ENCODE measurements at places on chromosomes 1 and 21.

DNA sequence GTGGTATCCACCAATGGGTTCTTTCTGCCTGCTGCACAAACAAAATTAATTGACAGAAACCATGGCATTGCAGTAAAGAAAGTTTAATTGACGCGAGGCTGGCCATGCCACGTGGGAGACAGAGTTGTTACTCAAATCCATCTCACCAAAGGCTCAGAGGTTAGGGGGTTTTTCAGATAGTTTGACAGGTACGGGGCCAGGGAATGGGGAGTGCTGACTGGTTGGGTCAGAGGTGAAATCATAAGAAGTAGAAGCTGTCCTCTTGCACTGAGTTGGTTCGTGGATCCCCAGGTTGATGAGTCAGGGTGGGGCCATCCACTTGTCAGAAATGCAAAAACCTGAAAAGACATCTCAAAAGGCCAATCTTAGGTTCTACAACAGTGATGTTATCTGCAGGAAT is 941 bp upstream of the TBCE start:
- no peak for DNase-seq

- no peak for DNase-seq
These were observed 7.8 kb downstream of the SNAP47 start for GRCh38 chr1:227742738-227743715.

- DNase-seq: no peak
These were observed 23.4 kb upstream of the TDRD10 start for GRCh38 chr1:154478639-154479038.

- DNase-seq: no peak
These were observed 5.2 kb downstream of the IFI6 start for GRCh38 chr1:27666791-27667254.

DNA sequence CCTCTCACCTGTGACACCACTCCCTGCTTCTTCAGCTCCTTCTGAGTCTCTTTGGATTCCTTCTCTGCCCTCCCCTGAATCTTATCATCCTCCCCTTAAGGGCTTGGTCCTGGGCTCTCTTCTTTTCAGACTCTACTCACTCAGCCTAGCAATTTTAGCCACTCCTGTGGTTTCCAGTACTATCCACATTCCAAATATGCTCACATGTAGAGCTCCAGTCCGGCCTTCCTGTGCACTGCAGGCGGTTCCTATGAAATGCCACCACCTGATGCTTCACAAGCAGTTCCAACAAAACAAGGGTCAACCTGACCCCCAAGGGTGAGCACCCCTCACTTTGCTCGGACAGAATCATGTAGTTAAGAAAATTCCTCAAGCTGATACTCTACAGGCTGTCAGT is 35.9 kb downstream of the MAB21L3 start:
- DNase-seq: no peak

DNA sequence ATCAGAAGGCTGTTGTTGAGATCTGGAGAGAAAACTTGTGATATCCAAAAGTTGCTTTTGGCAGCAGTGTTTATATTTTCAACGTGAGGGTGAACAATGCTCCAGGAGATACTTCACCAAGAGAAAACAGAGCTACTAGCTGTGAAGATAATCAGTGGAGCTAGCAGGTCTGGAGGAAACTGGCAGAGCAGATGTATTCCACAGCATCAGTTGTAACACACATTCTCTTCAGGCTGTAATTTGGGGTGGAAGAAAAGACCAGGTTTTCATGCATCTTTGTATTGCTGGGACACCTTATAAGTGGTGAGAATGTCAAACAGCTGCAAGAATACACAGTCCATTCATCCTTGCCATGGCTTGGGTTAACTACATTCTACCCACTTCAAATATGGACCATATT is 22.0 kb downstream of the AHCYL1 start:
- no peak for DNase-seq

DNA sequence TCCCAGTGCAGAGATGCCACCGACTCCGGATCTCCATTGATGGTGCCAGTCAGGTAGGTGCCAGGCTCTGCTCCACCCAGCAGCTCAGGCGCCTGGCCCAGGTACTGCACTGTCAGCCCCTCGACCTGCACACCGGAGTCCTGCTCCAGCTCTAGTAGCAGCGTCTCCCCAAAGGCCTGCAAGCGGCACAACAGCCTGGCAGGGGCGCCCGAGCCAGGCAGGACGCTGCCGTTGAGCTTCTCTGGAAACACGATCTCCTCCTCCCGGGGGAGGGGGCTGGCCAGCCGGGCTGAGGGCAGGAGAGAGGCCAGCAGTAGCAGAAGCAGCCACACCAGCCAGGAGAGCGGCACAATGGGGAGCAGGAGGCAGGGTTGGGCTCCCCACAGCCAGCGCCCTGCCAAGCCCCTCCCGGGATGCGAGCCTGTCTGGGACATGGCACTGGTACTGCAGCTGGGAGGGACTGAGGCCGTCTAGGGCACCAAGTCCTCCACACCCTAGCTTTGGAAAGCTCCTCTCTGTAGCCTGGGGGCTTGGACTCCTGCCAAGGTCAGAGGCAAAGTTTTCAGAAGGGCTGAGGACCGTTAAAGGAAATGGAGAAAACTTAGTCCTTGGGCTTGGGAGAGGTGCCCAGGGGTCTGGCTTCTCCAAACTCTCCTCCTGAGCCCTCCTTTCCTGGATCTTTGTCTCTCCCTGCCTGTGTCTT is 509 bp downstream of the ADAMTS4 start:
- DNase-seq: no peak

GRCh38 chr1:42944246-42944928 is 14.3 kb downstream of the SLC2A1 start:
- DNase-seq: no peak

- no peak for DNase-seq
These were observed 193.7 kb upstream of the OLFM3 start for GRCh38 chr1:102190429-102190828.

DNA sequence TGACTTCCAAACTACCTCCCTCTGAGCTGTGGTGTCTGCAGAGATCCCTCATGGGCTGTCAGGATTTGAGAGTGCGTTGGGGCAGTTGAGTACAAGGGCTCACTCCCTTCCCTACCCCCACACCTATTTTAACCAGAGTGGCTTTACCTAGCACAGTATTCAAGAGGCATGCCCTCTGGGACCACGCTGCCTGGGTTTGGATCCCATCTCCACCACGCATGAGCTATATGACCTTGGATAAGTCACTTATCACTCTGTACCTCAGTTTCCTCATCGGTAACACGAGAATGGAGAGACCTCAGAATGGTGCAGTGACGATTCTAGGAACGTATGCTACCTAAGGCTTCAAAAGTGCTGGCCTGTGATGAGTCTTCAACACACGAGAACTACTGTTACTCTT is 147.3 kb upstream of the WNT4 start:
- DNase-seq: no peak

DNA sequence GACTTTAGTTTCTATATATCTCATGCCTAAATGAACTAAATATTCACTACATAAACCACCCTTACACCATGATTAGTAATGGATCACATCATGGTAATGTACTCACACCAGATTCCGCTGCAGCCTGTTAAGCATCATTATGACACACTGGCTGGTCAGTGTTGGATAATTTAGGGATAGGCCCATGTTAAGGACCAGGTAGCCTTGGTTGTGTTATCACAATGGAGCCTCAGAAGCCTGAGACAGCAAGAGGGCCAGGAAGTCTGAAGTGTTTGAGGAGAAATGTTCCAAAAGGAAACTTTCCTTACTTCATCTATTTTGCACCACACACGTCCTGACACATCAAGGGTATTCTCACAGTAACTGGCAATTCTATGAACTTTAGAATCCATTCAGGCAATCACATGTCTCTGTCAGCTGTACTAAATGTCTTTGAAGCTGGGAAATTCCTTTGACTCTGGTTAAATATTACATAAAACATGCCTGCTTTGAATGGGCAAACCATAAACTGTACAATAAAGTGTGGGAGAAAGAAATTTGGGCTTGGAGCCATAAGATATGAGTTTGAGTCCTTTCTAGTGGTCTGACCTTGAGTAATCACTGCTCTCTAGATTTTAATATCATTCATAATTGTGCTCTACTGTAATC is 105.3 kb upstream of the DPT start:
- DNase-seq: no peak

- no peak for DNase-seq
These were observed 18.5 kb upstream of the SEMA4A start for GRCh38 chr1:156134716-156135435.

DNA sequence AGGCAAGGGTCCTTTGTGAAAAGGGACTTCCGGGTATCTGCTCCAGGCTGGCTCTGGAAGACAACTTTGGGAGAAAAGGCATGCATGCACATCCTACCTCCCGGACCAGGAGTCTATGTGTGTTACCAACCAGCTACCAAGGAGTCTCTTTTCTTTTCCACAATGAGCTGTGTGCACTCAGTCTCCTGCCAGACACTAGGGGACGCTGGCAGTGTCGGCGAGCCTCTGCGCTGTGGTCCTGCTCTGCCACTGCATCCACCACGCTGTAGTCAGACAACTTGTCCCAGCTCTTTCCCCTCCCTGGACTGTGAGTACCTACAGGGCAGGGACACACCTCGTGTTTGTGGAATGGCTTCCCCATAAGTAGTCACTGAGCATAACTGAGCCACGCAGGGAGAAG is 5.1 kb upstream of the SSR2 start:
- DNase-seq: no peak

GRCh38 chr21:42423685-42424084 is 20.0 kb downstream of the UBASH3A start:
- DNase-seq: no peak

DNA sequence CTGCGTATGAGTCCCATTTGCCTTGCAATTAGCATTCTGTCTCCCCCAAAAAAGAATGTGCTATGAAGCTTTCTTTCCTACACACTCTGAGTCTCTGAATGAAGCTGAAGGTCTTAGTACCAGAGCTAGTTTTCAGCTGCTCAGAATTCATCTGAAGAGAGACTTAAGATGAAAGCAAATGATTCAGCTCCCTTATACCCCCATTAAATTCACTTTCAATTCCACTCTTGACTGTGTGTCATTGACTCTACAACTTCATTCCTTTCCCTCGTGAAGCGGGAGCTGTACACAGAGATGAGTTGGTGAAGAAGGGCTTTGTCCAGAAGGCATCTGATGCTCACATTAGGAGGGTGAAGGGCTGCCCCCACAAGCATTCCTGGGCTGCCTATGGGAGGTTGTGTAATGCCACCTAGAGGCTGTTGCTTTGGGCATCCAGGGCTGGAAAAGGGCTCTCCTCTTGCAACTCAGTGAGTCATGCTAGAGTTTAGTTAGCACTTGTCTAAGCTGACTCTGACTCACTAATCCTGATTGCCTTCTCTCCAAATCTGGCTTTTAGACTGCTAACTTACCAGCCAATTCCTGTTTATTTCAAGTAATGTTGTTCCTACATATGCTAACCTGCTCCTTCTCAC is 1.8 kb downstream of the SPRR1B start:
- no peak for DNase-seq

DNA sequence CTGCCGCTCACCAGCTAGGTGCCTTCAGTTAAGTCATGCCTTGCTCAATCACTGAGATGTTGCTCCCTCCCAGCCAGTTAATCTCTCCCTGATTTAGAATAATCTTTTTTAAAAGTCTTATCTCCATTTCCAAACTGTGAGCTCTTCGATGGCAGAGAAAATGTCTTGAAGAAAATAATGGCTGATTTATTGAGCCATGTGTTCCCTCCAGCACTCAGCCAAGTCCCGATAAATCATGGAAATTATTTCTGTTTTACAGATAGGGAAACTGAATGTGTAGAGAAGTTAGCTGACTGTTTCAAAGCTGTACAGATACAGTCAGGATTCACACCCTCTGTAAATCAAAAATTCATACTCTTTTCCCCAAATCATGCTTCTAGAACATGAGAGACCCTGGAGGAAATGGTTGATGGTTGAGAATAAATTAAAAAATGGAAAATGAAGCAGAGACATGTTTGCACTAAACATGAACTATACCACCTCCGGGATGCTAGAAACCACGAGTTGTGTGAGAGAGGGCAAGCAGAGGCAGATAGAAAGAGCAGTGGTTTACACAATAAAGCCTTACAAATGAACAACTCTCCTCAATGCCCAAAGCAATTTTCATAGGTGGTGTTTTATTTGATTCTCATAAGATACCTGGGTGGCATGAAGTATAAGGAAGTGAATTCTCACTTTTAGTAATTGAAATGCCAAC is 376.4 kb downstream of the PLPP3 start:
- no peak for DNase-seq

DNA sequence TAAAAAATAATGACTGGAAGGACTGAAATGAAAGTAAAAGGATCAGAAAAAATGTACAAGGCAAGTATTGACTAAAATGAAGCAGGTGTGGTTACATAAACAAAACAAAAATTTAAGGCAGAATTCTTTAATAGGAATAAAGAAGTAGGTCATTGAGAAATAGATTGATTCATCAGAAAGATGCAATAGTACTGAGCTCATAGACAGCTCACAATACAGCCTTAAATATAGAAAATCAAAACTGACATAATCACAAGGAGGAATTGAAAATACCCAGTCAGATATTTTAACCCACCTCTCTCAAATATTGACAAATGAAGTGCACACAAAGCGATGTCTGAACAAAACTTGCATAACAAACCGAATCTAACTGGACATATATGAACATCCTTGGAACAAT is 366.8 kb upstream of the DPYD start:
- no peak for DNase-seq

DNA sequence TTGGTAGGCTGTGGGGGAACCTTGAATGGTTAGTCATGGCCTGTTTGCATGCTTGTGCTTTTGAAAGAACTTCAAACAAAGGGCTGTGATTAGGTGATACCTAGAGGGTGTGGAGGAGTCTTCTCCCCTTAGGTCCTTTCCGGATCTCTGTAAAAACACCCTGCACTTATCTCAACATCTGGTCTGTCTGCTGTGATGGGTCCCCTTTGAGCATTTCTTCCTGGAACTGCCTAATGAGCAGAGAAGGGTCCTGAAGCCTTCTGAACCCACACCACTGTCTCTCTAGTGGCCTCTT is 59.6 kb downstream of the HUNK start:
- no peak for DNase-seq

GRCh38 chr1:227006226-227006796 is 66.2 kb downstream of the COQ8A start:
- DNase-seq: no peak

- no peak for DNase-seq
These were observed 7.8 kb upstream of the SRRM1 start for GRCh38 chr1:24635195-24635843.

- DNase-seq: no peak
These were observed 58.4 kb upstream of the LGALS8 start for GRCh38 chr1:236465231-236465958.

GRCh38 chr1:63612971-63613370 is 19.8 kb downstream of the PGM1 start:
- DNase-seq: no peak

DNA sequence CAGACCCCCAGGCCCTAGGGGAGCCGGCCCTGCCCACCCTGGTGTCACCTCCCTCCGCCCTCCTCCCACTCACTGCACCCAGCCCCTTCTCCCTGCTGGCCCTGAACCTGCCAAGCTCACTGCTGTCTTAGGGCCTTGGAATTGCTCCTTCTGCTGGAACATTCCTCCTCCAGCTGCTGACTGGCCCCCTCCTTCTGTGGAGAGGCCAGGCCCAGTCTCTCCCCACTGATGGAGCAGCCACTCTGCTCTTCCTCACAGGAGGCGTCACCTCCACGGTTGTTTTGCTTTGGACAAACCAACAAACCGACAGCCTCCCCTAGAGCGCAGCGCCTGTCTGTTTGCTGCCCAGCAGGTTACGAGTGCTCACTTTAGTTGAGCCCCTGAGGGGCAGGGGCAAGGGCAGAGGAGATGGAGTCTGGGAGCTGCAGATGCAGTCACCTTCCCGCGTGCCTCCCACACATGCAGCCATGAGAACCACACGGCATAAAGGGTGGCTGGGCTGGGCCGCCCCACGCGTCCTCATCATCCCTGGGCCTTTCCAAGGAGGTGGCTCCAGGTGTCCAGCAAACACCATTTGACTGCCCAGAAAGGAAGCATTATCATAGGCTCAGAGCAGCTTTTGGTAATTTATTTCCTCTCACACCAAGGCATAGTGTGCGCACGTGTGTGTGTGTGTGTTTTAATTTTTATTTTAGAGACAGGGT is 9.4 kb downstream of the OXCT2 start:
- DNase-seq: no peak

All from stimulated activated naive CD4-positive, alpha-beta T cell treated with Interleukin-2 at 50 U/mL for 16 hours (primary cell).